ENCODE measurements at places on chromosomes 2 and 18.

- no peak for DNase-seq
These were observed 360.0 kb downstream of the RND3 start for GRCh38 chr2:150127346-150127990.

GRCh38 chr2:158805255-158805654, 10.1 kb downstream of the DAPL1 start:
- no peak for DNase-seq

GRCh38 chr2:217838409-217838831, 164.4 kb downstream of the TNS1 start:
- no peak for DNase-seq

- DNase-seq = no peak
These were observed 418.0 kb downstream of the THSD7B start for GRCh38 chr2:137183206-137183898.

DNA sequence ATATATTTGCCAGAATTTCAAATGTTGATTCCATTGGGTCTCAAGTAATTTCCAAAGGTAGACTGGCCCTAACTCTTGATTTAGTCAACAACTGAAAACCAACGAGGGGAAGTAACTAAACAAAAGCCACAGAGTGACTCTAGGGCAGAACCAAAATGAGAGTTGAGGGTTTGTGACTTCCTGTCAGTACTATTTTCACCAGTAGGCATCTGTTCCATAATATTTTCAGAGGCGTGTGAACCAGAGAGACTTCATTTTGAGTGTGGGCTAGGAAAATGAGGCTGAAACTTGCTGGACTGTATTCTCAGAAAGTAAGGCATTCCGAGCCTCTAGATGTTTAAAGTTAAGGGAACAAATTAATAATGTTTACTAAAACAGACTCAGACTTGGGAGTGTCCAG, 70.6 kb downstream of the GDF7 start:
- no peak for DNase-seq

DNA sequence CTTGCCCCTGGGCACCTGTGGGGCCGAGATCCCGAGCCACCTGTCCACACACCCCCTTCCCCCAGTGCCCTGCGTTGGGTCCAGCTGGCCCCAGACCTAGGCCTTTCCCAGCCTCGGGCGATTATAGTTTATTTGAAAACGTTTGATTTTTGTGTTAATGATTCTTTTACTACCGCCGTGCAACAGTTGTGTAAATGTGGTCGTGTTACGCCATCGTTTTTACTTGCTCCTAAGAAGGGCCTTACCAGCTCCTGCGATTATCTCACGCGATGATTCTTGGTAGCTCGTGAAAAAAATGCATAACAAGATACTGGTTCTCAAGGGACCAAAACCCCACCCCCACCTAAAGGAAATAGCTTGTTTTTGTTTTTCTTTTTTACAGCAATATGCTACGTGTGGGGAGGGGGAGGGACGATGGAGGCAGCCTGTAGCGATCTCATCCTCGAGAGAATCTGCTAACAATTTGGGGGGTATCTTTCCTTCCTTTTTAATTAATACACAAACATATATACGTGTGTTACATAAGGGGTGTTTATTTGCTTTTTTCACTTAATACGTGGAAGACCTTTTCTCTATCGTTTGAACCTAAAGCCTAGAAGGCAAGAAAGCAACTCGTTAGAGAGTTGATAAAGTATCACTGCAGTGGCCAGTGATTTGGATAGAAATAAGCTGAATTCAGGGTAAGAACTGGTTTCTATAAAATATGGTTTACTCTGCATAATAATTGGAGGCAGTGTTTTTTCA, 1.0 kb downstream of the ZDBF2 start:
- peak; percentile 70 for DNase-seq

DNA sequence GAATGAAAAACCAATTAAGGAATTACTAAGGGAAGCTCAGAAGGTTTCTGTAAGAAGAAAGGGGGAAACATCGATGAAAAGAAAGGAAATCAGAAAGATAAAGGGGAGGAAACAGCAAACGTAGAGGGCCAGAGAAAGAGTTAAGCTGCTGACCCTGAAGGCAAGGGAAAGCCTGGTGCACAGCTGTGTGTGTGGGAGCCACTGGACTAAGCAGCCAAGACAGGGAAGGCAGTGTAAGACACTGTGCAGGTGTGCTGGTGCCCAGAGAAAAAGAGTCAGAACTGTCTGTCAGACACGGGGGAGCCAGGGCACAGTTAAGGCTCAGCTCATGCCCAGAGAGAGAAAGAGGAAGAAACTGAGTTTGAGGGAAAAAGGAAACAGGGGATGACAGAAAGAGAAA, 104.0 kb downstream of the HIBCH start:
- no peak for DNase-seq

GRCh38 chr2:30226144-30227032, 4.9 kb upstream of the LBH start:
- no peak for DNase-seq
